ENCODE measurements at places on chromosomes 16 and 17. TPM values are rescaled to one million over a fixed set of nuclear protein-coding genes. Genes with fewer than 3 reads are reported as not detected.

The COA3 gene
- 59.8 TPM for total RNA-seq

The CCL14 gene
- total RNA-seq: not detected

The CALB2 gene
- total RNA-seq: 1.3 TPM

The HSD11B2 gene
- under 0.01 TPM for total RNA-seq

The SLC9A5 gene
- total RNA-seq: 1.0 TPM

The MYH8 gene
- not detected for total RNA-seq

The HBQ1 gene
- not detected for total RNA-seq

DNA sequence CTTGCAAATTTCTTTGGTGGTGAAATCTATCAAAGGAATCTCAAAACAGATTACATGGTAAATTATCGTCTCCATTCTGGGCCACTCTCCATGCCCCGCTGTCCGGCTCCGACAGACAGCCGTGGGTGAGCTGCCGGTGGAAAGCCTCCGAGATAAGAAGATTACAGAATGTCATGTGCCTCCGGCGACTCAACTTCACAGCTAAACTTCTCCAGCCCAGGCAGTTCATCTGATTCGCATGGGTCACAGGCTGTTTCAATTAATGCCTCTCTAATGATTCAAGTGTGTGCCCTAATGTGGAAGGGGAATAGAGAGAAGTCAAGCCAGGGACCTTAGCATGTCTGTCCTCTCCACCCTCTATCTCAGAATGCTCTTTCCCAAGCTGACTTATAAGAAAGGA, 520.8 kb upstream of the ZFHX3 start:
- DNase-seq: no peak
- no peaks in the 10 kb centered on the region for H3K4me1 ChIP-seq
- H3K4me3 ChIP-seq: no peak overlapping the region
- no peaks in the 10 kb centered on the region for H3K36me3 ChIP-seq
- no peaks in the 10 kb centered on the region for H3K27me3 ChIP-seq

DNA sequence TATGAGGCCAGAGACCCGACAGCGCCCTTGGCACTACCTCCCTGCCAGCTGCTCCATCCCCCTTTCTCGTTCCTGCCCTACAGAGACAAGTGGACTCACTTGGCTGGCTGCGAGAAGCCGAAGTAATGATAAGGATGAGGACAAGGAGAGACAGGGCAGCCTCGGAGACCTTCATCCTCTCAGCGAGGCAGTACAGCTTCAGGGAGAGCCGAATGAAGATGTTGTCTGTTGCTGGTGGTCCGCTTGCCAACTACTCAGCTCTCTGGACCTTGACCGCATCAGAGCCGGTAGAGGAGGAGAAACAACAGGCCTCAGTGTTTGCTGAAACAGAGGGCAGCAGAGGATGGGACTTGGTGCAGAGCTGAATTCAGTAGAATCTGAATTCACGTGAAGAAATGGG, at the start of gene CCL16:
TSS of gene CCL16 (minus strand) at position 252 of the 400 bp plus-strand sequence. CDS start at position 175, 77 bp downstream.
- H3K27me3 ChIP-seq: no peaks in the 10 kb centered on the region
- H3K27ac ChIP-seq: no peak within 1 kb of the TSS
- no peaks in the 10 kb centered on the region for H3K36me3 ChIP-seq
- no peaks in the 10 kb centered on the region for H3K4me1 ChIP-seq
- no peak within 1 kb of the TSS for H3K4me3 ChIP-seq

- no peak for DNase-seq
- H3K4me3 ChIP-seq: no peak overlapping the region
- no peaks in the 10 kb centered on the region for H3K36me3 ChIP-seq
- H3K27ac ChIP-seq: no peak overlapping the region
- H3K27me3 ChIP-seq: peaks cover 7% of the 10 kb centered on the region
- peaks cover 7% of the 10 kb centered on the region for H3K4me1 ChIP-seq
Measured at GRCh38 chr17:63474174-63474573, 2.7 kb upstream of the ACE start.

- no peak overlapping the region for H3K27ac ChIP-seq
- no peaks in the 10 kb centered on the region for H3K36me3 ChIP-seq
- no peak for DNase-seq
- H3K27me3 ChIP-seq: no peaks in the 10 kb centered on the region
- no peak overlapping the region for H3K4me3 ChIP-seq
Measured at GRCh38 chr17:27628376-27628775, 2.6 kb upstream of the LGALS9 start.

- DNase-seq: no peak
- H3K4me3 ChIP-seq: peak overlapping the region; percentile 61
- peak overlapping the region; percentile 70 for H3K27ac ChIP-seq
- H3K36me3 ChIP-seq: peaks cover 11% of the 10 kb centered on the region
Measured at GRCh38 chr17:42535155-42536047, 640 bp upstream of the NAGLU start.

DNA sequence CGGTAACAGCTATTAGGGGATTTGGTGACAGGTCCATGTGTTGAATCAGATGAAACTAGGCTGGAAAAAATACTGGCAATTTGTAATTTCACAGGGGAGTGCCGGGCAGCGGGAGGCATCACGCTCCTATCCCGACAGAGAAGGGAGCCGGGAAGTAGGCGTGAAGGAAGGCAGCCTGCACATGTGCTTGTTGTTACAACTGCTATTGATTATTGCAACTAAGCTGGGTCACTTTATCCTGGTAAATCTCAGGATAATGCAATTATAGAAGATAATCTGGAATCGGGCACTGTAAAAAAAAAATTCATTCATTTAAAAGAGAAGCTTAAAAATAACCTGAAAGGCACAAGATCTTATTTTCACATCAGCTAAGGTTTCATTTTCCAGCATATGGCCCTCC, 180.6 kb downstream of the FOXL1 start:
- H3K27me3 ChIP-seq: peaks cover under 1% of the 10 kb centered on the region
- H3K27ac ChIP-seq: no peak overlapping the region
- H3K4me1 ChIP-seq: peaks cover 8% of the 10 kb centered on the region
- no peak for DNase-seq

DNA sequence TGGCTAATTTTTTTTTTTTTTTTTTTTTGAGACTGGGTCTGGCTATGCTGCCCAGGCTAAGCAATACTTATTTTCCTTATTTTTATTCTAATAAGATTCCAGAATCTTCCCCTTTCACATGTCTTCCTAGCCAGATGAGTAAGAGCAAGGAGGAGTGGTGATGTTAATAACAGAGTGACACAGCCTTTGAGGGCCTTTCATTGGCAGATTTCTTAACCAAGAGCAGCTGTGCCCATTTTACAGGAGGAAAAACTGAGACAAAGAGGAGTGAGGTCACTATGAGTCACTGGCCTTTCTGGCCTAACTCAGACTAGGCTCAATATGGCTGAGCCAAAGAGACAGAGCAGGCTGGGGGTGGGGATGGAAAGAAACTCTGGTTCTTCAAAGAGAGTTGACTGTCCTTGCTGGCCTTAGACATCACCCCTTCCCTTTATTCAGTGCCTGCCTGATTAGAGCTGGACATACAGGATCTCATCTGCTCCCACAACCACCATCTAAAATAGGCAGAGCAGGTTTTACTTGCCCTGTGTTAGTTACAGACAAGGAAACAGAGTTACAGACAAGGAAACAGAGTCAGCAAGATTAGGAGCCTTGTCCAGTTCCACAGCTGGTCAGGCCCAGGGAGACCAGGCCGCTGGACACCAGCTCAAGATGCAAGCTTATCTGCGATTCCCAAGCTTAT, 50.0 kb upstream of the TOB1 start:
- peaks cover 2% of the 10 kb centered on the region for H3K4me1 ChIP-seq
- H3K36me3 ChIP-seq: no peaks in the 10 kb centered on the region
- no peak overlapping the region for H3K27ac ChIP-seq
- no peaks in the 10 kb centered on the region for H3K27me3 ChIP-seq

DNA sequence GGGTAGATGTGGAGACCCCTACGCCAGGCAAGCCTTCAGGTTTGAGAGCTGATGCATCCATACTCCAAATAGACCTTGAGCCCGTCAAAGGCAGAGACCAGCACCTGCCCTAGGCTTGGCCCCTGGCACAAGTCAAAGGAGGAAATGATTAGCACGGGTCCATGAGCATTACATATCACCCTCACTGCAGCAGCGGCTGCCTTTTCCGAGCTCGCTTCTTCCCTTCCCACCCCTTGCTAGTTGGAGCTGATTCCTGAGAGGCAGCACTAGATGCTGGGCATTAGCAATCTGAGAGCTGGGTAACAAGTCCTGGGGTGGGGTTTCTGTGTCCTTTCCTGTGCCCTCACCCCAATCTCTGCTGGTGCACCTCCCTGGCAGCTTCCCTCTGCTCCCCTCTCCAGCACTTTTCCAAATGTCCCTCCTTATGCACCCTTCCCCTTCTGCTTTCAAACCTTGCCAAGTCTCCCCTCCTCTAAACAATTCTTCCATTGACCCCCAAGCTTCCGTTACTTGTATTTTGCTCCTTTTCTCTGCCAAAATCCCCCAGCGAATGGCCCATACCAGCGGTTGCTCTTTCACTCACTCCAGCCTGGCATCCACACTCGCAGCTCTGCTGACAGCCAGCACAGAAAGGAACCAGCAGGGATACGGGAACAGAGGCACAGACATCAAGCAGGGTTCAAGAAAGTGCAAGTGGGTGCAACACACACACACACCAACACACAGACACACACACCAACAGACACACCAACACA, 3.0 kb downstream of the CDRT4 start:
- no peaks in the 10 kb centered on the region for H3K36me3 ChIP-seq
- H3K27me3 ChIP-seq: peaks cover 3% of the 10 kb centered on the region
- H3K4me1 ChIP-seq: peaks cover 19% of the 10 kb centered on the region
- no peak overlapping the region for H3K4me3 ChIP-seq
- H3K27ac ChIP-seq: no peak overlapping the region

DNA sequence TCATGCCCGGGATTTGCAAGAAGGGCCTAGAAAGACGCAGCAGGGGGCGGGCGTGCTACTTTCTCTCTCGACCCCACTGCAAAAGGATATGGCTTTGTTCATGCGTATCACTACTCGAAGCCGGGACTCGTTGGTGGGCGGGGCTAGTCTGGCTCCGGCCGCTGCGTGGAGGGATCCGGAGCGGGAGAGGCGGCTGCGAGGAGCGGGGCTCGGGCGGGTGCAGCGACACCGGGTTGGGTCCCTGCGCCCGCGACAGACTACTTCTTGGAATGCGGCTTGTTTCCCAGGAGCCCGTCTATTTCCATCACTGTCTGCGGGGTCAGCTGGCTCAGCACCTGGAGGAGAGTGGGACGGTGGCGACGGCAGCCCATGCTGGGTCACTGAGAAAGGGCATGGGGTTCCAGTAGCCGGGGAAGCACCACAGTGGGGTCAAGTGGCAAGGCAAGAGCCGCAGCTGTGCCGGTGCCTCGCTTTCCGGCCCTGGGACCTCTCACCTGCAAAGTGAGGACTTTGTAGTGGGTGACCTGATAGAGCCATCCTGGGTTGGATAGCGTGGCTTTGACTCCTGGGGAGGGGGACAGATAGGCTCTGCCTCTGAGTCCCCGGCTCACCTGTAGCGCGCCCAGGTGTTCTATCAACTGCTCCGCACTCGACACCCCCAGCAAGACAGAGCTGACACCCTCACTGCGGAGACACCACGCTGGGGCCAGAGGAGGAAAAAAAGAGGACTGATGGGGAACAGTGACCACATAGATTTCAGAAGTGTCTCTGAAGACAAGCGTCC, 6.6 kb downstream of the KCNAB3 start:
- no peaks in the 10 kb centered on the region for H3K36me3 ChIP-seq
- no peak overlapping the region for H3K27ac ChIP-seq
- DNase-seq: peak; percentile 81
- H3K27me3 ChIP-seq: no peaks in the 10 kb centered on the region
- peaks cover 2% of the 10 kb centered on the region for H3K4me1 ChIP-seq
- peak overlapping the region; percentile 38 for H3K4me3 ChIP-seq

DNA sequence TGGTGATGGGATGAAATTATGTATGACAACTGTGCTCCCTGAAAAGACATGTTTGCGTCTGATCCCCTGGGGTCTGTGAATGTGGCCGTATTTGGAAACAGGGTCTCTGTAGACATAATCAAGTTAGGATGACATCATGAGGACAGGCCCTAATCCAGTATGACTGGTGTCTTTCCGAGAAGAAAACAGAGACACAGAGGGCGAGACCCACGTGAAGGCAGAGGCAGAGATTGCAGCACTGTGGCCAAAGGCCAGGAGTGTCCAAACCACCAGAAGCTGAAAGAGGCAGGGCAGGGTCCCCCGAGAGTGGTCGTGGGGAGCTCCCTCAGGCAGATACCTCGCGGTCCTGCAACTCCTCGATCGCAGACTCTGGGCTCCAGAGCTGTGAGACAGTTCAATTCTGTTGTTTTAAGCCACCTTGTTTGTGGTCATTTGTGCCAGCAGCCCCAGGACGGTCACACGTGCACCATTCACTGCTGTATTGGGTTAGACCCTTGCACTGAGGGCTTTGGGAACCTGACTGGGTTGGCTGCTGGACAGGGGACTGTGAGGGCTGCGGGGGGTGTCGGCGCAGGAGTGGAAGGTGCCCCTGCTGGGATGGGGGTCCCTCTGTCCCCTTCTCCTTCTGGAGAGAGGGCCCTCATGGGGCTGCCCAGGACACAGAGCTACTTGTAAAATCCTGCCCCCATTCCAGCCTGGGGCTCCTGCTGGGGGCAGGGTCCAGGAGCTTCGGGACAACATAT, 27.7 kb downstream of the METRNL start:
- peak; percentile 21 for DNase-seq
- H3K4me3 ChIP-seq: no peak overlapping the region
- H3K27ac ChIP-seq: no peak overlapping the region
- H3K4me1 ChIP-seq: peaks cover 13% of the 10 kb centered on the region
- peaks cover 4% of the 10 kb centered on the region for H3K27me3 ChIP-seq

- H3K4me3 ChIP-seq: no peak overlapping the region
- peaks cover 2% of the 10 kb centered on the region for H3K36me3 ChIP-seq
- no peaks in the 10 kb centered on the region for H3K27me3 ChIP-seq
- no peak for DNase-seq
- H3K27ac ChIP-seq: peak overlapping the region; percentile 55
- peaks cover 16% of the 10 kb centered on the region for H3K4me1 ChIP-seq
Measured at GRCh38 chr16:56985962-56986360, 3.4 kb upstream of the NLRC5 start.

DNA sequence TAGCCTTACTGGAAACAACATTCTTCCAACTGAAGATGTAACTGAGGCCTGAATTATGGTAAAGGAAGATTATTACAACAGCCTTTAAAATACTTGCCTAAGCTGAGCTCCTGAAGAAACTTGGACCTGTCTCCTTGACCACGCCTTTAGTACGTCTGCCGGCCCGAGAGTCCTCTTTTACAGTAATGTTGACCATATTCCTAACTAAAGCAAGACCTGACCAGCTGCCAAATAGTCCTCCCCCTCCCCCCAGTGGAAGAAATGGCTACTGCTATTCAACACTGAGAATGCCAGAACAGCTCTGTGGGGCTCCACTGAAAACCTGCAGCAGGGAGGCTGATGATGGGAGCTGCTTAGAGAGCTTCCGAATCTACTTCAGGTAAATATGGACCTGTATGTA, 12.6 kb upstream of the FOXJ1 start:
- H3K4me3 ChIP-seq: no peak overlapping the region
- H3K36me3 ChIP-seq: no peaks in the 10 kb centered on the region
- H3K27me3 ChIP-seq: peaks cover 6% of the 10 kb centered on the region
- H3K4me1 ChIP-seq: no peaks in the 10 kb centered on the region

- peak; percentile 28 for DNase-seq
- no peak overlapping the region for H3K27ac ChIP-seq
- no peaks in the 10 kb centered on the region for H3K27me3 ChIP-seq
- no peak overlapping the region for H3K4me3 ChIP-seq
- H3K36me3 ChIP-seq: no peaks in the 10 kb centered on the region
Measured at GRCh38 chr17:67628580-67629013, 89.1 kb upstream of the NOL11 start.

GRCh38 chr16:87391324-87391949, 699 bp upstream of the MAP1LC3B start:
- no peaks in the 10 kb centered on the region for H3K27me3 ChIP-seq
- no peaks in the 10 kb centered on the region for H3K36me3 ChIP-seq
- peak overlapping the region; percentile 61 for H3K4me3 ChIP-seq
- peak; percentile 19 for DNase-seq
- peak overlapping the region; percentile 94 for H3K27ac ChIP-seq
- H3K4me1 ChIP-seq: peaks cover 10% of the 10 kb centered on the region

- H3K4me3 ChIP-seq: peak overlapping the region; percentile 12
- DNase-seq: peak; percentile 84
- H3K4me1 ChIP-seq: peaks cover 2% of the 10 kb centered on the region
- H3K36me3 ChIP-seq: peaks cover 3% of the 10 kb centered on the region
Measured at GRCh38 chr16:56356276-56357240, 68.8 kb downstream of the AMFR start.

Data from fibroblast of lung (primary cell).